ENCODE measurements at places on chromosomes 13 and 19. TPM values are rescaled to one million over a fixed set of nuclear protein-coding genes. Genes with fewer than 3 reads are reported as not detected.

Gene CYP4F8
- total RNA-seq, result 2.1 TPM

Gene CLEC17A
- total RNA-seq, result not detected

Gene FOXO1
- total RNA-seq, result 29.4 TPM

Gene NLRP11
- total RNA-seq, result not detected

Gene DACH1
- total RNA-seq, result 11.5 TPM

Gene FUT1
- total RNA-seq, result 19.9 TPM

Gene RDH8
- not detected for total RNA-seq

Gene SOX1
- total RNA-seq, result not detected

Gene OR4F17
- not detected for total RNA-seq

Gene SSC5D
- total RNA-seq, result 6.0 TPM

Gene N4BP2L2
- total RNA-seq, result 168 TPM

Gene ZNF829
- total RNA-seq, result 2.8 TPM

Gene FGF21
- total RNA-seq, result not detected

Gene SHISA2
- total RNA-seq, result 26.3 TPM

Gene ATP4B
- not detected for total RNA-seq

Gene RPL13A
- 1,829 TPM for total RNA-seq

Gene LRRC4B
- total RNA-seq, result 4.6 TPM

Gene ZNF773
- 7.1 TPM for total RNA-seq

Measured in upper lobe of right lung (tissue), 1 donor.